ENCODE measurements at places on chromosomes 5 and 9.

DNA sequence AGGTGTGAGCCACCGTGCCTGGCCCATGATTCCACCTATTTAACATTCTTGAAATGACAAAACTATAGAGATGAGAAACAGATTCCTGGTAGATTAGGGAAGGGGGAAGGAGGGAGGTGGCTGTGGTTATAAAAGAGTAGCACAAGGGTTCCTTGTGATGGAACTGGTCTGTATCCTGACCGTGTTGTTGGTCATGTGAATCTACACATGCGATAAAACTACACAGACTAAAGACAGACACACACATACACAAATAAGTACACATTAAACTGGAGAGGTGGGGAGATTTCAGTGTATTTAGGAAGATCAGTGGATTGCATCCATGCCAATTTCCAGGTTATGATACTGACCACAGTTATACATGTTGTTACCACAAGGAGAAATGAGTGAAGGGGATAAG lies 60.9 kb downstream of the RNF130 start:
- no peak for DNase-seq

GRCh38 chr9:116238225-116238624 lies 84.6 kb downstream of the PAPPA start:
- DNase-seq, result peak; percentile 87

DNA sequence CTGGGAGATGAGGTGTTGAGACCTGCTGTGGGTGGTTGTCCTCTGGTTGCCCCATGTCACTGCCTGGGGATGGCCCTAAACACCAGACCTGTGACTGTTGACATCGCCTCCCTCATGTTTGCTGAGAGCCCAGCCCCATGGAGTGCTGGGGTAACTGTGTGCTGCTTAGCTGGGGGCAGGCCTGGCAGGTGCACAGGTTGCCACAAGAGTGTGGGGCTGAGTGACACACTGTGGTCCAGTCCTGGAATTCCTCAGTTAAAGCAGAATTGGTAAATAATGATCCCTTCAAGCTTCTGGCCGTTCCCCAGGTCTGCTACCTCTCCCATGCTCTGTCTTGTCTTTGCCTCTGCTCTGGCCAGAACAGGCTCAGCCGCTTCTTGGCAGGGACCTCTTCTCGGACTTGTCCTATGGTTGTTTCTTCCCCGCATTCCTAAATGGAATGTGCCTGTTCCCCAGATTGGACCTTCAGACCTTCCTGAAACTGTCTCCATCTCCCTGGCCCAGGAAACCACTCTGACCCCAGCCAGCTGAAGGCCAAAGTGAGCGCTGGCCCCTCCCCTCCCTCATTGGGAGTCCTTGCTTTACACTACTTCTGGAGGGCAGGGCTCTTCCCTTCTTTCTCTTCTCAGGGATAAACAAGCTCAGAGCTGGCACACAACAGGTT lies 61.2 kb upstream of the PITX1 start:
- DNase-seq, result no peak

GRCh38 chr5:125607018-125607417 lies 816.2 kb upstream of the GRAMD2B start:
- DNase-seq, result peak; percentile 20

DNA sequence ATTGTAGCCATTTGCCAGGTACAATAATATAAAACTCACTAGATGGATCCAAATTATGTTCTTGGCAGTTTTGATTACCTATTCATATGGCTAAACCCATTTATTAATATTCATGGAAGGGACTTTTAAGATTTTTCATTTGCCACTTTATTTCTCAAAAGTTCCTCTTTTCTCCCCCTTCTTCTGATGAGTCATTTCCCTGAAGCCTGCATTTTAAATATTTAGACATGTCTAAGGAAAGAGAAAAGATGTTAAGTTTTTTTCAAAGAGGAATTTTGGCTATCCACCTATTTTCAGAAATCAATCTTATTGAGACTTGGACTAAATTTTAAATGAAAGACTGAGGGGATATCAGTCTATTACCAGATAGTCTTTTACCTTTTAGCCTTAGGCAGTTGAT lies 1189.4 kb downstream of the EFNA5 start:
- no peak for DNase-seq

- DNase-seq, result no peak
These were observed 361.8 kb downstream of the ELAVL2 start for GRCh38 chr9:23464275-23464674.

- DNase-seq, result peak; percentile 53
These were observed 22.6 kb upstream of the TGFBI start for GRCh38 chr5:136006164-136006563.

- DNase-seq, result peak; percentile 51
These were observed 19.2 kb upstream of the CD180 start for GRCh38 chr5:67215519-67216471.

DNA sequence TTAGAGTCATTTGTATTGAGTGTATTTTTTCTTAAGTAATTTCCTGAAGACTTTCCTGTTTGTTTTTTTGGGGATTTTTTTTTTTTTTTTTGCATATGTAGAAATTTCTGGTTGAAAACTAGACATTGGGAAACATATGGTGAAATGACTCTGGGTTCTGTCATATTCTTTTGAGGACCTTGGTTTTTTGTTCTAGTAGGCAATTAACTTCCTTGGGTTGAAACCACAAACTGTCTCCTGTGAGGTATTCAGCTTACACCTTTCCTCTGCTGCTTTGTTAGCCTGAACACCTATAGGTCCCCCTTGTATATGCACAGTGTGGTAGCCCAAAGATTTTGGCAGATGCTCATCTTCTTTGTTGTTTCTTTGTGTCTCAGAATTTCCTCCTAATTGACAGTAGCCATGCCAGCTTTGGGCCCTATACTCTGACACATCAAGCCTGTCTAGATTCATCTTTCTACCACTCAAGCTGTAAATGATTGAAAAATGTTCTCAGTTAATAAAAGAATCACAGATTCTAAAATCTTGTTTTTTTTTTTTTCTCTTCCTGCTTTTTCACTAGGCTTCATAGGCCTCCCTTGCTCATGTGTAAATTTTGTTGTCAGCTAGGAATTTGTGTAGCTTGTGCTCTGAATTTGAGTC lies 140.6 kb downstream of the COMMD10 start:
- DNase-seq, result no peak
